ENCODE measurements at places on chromosomes 7 and 10.

DNA sequence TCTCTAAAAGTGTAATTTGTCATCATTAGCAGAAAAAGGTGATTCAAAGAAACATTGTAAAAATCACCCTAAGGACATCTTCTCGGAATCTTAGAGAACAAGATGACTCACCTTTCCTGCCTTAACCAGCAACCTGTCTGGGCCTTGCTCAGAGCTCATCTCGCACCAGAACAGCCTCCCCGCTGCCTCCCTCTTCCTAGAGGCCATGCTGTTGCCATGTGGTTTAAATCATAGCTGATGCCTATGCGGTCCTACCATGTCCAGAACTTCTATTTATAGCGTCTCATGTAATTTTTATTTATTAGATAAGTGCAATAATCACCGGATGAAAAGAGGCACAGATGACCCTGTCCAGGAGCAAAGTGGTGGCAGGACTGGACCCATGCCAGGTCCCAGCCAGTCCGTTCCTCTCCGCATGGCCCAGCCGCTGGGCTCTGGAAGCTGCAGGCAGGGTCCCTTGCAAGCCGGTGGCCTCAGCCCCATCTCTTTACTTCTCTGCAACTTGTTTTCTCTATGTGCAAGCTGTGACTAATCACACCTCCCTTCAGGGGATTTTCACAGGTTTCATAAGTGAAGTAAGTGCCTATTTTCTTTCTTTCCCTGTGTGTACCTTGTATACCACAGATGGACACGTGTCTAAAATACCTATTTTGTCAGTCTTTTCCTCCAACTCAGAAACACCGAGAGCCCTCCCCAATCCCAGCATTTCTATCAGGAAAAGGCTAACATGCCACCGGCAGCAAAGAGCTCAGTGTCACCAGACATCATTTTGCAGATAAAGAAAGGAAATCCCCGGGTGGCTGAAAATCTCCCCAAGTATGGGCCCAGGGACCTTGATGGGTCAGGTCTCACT is 27.1 kb downstream of the KLF6 start:
- peak; percentile 67 for DNase-seq

DNA sequence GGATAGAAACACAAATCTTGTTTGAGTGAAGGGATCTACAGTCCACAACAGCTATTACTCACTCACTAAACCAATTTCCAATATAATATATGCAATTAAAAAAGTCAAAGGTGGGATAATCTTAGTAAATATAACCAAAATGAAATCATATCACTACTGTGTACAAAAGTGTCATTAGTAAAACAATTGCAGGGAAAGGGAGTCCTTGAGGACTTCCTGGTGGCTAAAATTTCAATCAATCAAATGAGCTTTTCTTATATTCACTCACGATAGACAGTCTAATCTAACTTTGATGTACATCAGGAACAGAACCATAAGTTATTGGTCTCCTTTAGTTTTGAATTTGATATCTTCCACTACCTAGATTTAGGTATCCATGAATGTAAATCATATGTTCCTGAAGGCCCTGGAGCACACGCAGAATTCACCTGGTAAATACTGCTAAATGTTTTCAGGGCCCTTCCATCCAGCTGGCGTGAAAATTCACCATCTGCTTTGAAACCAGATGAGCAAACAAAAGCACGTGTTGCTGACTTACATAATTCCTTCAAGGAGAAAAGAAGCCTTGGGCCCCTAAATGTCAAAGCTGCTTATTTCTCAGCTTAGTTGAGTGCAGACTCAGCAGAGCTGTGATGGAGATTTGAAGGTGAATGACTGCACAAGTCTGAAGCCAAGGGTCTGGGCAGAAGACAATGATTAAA is 159.3 kb upstream of the TMEM196 start:
- no peak for DNase-seq

- no peak for DNase-seq
These were observed 11.3 kb downstream of the GNAI1 start for GRCh38 chr7:80145780-80146422.

DNA sequence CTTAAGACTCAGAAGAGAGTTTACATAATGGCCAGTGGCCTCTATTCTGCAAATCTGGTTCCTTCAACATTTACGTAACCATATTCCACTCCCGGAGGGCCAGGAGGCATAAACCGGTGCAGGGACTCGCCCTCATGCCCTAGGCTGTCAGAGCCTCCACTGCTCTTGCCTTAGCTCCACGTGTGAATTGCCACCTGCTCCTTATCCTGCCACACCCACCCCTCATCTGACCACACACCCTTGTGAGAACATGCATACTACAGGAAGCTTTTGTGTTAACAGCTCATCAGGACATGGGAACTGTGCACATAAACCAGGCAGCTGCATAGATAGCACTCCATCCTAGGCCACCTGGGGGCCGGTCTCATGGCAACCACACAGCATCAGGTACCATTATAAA is 146.7 kb upstream of the PFKP start:
- no peak for DNase-seq

- no peak for DNase-seq
These were observed 46.8 kb downstream of the PIK3AP1 start for GRCh38 chr10:96673318-96674099.

DNA sequence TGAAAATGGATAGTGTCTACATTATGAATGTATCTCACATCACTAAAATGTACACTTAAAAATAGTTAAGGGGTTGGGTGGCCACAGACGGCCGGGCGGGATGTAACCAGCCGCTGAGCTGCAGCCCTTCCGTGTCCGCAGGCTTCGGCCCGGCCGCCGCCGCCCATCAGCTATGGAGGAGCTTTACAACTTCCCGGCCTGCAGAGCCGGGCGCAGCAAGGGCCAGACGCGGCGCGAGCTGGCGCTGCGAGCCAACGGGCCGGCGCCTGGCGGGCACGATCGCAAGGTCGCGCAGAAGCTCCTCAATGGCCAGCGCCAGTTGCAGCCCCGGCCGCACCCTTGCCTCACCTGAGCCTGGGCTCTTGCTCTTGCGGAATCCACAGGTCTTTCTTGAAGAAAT is 69.1 kb downstream of the KMT2C start:
- DNase-seq = no peak

DNA sequence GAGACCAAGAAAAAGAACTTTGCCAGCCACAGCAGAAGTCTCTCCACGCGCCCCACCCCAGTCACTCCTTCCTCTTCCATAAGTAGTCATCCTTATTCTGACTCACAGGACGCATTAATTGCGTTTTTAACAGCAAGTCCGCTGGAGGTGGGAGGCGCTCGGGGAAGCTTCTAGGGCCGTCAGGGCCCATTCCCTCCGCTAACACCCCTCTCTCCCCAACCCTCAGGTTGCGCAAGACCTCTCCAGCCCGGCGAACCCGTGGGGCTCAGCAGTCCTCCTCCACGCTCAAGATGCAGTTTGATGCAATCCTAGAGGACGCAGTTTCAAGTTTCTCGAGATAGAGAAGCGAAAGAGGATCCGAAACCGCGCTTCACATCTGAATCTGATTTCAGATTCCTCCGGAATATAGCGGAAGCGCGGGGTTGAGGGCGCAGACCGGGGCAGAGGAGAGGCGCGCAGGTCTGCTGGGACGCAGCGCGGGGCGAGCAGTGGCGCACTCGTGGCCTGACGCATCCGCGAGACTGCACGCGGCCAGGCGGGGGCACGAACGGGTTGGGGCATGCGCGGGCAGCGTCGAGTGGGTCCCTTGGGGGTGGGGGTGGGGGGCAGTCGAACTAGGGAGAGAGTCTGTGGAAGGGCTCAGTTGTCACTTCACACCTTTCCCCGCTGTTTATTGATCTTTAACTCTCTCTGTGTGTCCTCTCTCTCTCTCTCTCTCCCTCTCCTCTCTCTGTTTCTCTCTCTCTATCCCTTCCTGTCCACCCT is 37.8 kb upstream of the PSAP start:
- peak; percentile 14 for DNase-seq

GRCh38 chr7:127887631-127888030 is 143.6 kb downstream of the LRRC4 start:
- DNase-seq = no peak

GRCh38 chr7:10070899-10071298 is 902.8 kb upstream of the PHF14 start:
- no peak for DNase-seq

DNA sequence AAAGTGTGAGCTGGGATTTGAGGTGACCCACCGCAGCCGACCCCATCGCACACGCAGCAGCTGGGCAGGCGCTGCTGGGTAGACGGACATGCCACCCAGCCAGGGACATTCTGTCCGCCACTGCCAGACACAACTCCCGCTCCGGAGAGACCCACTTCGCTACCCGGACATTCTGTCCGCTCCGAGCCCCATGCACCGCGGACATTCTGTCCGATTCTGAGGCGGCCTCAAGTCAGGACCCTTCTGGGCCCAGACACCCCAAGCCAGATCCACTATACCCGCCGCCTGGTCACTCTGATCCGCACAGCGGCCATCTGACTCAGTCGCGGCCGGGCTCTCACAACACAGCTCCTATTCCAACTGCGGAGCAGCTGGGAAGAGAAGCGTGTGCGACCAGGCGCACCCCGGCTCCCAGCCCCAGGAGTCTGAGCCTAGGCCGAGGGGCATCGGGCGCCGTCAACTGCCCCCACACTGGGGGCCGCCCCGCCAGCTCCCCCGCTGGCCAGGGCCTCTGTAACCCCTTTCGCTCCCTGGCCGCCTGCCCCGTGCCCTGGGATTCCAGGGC is 763 bp downstream of the PITX3 start:
- DNase-seq = no peak

DNA sequence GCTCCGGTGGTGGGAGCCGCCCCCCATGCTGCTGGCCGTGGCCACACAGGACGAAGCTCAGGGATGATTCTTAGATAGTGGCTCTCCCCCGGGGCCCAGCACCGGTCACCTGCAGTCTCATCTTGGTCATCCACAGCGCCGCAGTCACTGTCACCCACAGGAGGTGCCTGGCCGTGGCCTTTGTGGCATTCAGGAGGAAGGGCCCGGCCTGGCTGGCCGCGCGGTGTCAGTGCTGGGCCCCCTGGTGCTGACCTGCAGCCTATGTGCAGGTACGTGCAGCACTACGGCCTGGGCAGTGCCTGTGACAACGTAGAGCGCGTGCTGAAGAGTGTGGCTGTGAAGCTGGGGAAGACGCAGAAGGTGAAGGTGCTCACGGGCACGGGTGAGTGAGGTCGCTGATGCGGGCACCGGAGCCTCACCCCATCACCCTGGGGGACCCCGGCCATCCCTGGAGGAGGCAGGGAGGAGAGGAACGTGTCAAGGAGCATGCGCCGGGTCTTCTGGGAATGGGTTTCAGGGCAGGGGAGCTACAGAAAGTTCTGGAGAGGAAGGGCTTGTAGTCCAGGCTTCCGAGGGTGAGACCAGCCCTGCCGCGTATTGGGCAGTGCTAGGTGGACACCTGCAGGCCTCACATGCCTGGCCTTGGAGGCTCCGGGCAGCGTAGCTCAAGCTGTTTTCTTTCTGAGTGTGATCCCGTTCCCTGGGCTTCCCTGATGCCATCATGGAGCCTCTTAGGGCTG is 5.0 kb downstream of the SPRN start:
- no peak for DNase-seq

- no peak for DNase-seq
These were observed 14.2 kb downstream of the DOCK1 start for GRCh38 chr10:126919426-126919825.

GRCh38 chr7:82106201-82106600 is 336.4 kb upstream of the HGF start:
- no peak for DNase-seq

- DNase-seq = no peak
These were observed 2.4 kb upstream of the PRR15 start for GRCh38 chr7:29561271-29561670.

- no peak for DNase-seq
These were observed 80.6 kb upstream of the OIT3 start for GRCh38 chr10:72812753-72813430.

DNA sequence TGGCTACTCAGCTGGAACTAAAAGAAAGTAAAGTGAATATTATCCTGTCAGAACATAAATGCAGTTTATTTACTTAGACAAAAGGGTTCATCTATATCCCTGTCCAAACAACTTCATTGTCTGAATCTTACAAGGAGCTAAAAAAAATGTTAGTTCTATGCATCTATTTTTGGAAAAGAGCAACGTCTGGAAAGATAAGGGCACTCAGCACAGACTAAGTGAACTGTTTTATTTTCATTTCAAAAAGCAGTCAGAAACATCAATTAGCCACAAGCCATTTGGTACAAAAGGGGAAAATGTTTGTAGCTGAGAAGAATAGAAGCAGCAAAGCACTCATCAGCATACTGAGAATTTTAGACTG is 245.5 kb downstream of the FOXP2 start:
- DNase-seq = no peak

- DNase-seq = no peak
These were observed 393.4 kb downstream of the ACTR3B start for GRCh38 chr7:153152801-153153422.

GRCh38 chr7:25802473-25802872 is 349.5 kb upstream of the NFE2L3 start:
- DNase-seq = no peak

DNA sequence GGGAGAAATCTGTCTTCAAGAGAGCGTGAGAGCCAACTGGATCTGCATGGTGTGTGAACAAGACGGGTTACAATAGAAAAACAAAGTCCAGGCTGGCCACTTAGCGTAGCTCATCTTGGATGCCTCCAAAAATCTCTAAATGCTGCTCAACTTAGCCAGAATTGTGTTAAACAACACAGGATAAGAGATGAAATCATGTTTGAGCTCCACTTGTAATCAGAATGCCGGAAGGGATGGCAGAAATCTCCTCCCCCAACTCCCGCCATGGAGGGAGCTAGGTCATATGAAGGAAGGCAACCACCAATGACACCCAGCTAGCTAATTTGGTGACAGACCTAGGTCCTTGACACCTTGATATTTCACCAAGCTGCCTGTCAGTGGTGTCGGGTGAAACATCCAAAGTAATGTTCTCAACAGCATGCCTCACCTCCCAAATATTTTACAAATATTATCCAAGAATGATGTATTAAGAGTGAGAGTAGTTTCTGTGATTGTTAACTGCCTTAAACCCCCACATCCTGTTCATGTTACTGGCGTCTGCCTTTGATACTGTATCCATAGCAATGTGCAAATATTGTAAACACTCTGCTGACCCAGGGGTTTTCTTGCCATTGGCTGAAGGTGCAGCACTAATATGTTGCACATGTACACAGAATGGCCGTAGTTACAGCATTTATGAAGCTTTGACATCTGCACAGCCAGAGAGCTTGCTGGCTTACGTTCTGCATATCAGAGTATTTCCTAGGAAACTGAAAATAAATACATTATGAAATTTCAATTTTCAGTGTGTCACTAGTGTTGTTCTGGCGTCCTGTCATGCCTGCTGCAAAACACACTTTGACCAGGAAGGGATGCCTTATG is 25.8 kb downstream of the TMEM254 start:
- DNase-seq = no peak

DNA sequence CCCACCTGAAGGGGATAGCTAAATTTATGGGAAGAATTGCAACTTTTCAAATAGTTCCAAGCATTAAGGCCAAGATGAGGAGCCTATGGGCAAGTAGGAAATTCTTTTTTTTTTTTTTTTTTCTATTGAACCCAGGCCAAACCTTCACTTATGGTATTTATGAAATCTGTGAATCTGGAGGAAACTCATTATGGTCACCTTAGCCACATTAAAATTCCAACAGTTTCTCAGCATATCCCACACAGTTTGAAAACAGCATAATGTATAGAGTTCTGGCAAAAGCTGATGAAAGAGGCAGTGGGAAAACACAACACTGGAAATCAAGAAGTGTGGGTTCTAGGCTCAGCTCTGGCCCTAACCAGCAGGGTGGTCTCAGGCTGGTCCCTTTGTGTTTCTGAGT is 236.9 kb downstream of the PTEN start:
- no peak for DNase-seq

- DNase-seq = no peak
These were observed 69.6 kb upstream of the PDCD4 start for GRCh38 chr10:110802090-110802489.

GRCh38 chr7:28570970-28571288 is 158.6 kb downstream of the CREB5 start:
- no peak for DNase-seq

- no peak for DNase-seq
These were observed 12.4 kb downstream of the CPA5 start for GRCh38 chr7:130356876-130357611.
